HS-27A (cell line): ENCODE measurements at places on chromosomes 7 and 10.

DNA sequence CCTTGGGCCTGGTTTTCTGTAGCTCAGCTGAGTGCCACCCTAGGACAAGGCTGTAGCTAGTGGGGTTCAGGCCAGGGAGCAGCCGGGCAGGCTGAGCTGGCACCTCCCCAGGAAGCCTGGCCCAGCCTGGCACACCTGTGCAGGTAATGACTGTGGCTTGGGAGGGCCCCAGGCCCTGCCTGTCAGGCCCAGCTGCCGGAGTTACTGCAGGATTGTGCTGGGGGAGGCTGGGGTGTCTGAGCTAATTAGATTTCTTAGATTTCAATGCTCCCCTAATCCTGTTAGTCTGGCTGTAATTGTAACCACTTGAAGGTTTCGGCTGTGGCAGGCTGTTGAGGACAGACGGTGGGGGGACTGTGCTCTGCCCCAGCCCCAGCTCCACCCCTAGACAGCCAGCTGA is 6.0 kb downstream of the ZMIZ1 start:
- DNase-seq = no peak

DNA sequence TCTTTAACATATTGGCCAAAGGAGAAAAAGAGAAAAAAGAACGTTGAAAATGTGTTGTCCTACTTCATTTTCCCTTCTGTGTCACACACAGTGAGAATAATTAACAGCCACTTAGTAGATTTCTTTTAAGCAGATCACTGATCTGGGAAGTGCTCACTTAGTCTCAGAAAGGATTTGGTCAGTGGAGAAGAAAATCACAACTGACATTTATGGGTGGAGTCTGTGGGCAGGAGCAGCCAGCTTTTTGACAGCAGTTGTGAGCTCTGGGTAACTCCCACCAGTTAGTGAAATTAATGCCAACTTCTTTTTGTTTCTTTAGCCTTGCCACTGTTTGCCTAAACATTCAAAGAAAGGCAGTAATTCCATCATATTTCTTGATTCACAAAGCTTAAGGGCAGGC is 49.7 kb downstream of the CDK14 start:
- DNase-seq = no peak

GRCh38 chr7:104327534-104327933 is 869 bp upstream of the LHFPL3 start:
- DNase-seq = no peak

DNA sequence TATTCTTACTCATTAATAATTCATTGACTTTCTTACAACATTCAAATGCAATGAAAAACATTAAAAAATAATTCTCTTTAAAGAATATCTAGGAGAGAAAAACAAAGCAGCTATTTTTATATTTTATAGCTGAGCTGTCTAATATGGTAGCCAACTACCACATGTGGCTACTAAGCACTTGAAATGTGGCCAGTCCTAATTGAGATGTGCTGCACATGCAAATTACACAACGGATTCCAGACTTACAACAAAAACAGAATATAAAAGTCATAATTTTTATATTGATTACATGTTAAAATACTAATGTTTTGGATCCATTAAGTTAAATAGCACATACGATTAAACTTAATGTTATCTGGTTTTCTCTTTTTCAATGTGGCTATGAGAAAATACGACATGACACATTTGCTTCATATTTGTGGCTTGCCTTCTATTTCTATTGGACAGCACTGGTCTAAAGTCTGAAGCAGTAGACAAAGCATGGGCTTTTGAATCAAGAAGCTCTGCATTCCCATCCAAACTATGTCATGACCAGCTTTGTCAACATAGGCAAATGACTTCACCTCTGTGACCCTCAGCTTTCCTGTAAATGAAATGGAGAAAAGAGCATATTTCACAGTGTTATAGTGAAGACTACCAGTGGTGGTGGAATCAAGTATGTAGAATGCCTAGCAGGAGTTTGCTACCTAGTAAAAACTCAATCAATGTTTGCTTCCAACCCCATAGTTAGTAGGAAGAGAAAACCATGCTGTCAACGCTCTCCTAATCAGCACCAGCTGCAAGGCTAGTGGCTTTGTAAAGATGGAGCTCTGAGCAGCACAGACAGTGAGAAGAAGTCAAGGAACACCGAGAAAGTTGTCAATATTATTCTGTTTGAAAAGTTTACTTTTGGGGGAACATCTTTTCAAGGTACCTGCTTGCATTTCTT is 37.1 kb upstream of the GDF10 start:
- DNase-seq = no peak

GRCh38 chr7:696812-697551 is 29.5 kb upstream of the DNAAF5 start:
- DNase-seq = no peak

GRCh38 chr10:132593900-132594876 is 56.6 kb downstream of the INPP5A start:
- DNase-seq = no peak

DNA sequence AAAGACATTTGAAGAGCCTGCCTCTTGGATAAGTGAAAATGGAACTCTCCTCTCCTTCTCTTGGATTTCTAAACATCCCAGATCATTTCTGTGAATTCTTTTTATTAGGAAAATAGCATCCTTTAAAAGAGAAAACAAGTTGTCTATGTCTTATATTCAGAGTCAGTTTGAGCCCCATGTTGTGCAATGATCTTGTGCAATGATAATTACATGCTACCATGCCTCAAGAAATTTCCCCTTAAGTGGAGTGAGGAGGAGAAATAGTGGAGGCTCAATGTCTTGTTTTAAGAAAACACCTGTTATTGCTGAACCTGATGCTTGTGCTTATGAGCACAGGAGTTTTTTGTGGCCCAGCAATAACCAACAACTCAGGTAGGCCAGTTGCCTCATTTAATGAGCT is 103.6 kb downstream of the NPSR1 start:
- no peak for DNase-seq

DNA sequence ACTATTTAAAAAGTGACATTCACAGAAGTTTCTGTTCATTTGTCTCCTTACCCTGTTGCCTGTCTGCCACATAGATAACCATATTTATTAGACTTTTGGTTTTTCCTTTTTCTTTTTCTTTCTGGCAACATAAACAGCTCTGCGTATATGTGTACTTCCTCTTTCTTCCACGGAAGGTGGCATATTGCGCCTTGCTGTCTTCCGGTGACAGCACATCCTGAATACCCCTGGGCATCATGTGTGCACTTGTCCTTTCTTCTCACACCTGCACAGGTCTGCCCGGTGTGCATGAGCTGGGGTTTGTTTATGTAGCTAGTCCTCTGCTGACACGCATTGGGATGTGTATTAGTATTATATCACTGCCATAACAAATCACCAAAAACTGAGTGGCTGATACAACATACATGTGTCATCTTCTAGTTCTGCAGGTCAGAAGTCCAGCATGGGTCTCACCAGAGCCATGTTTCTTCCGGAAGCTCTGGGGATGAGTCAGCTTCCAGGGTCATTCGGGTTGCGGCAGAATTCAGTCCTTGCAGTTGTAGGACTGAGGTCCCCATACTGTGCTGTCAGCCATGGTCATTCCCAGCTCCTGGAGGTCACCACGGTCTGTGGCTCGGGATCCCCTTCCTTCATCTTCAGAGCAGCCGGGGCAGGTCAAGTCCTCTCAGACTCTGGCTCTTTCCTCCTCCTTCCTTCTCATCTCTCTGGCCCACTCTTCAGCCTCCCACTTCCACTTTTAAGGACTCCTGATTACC is 596.0 kb upstream of the FOXK1 start:
- DNase-seq = no peak
